ENCODE measurements at places on chromosomes 4 and X. TPM values are rescaled to one million over a fixed set of nuclear protein-coding genes. Genes with fewer than 3 reads are reported as not detected.
A peak's percentile ranks its signal among the peaks of the same experiment; 100 is the strongest.

- DNase-seq, result peak; percentile 32
- peaks cover 11% of the 10 kb centered on the region for H3K4me1 ChIP-seq
- peaks cover 8% of the 10 kb centered on the region for H3K27me3 ChIP-seq
- H3K4me3 ChIP-seq, result no peak overlapping the region
- H3K27ac ChIP-seq, result no peak overlapping the region
- no peaks in the 10 kb centered on the region for H3K36me3 ChIP-seq
Measured at GRCh38 chr4:150080337-150080736, 2.1 kb downstream of the DCLK2 start.

GRCh38 chrX:134423606-134424005 lies 36.4 kb upstream of the HPRT1 start:
- peaks cover 4% of the 10 kb centered on the region for H3K36me3 ChIP-seq
- H3K27ac ChIP-seq, result no peak overlapping the region
- peak; percentile 19 for DNase-seq
- peaks cover 5% of the 10 kb centered on the region for H3K27me3 ChIP-seq

GRCh38 chr4:76095568-76095967 lies 21.1 kb downstream of the ART3 start:
- H3K4me3 ChIP-seq, result no peak overlapping the region
- no peaks in the 10 kb centered on the region for H3K36me3 ChIP-seq
- DNase-seq, result no peak
- no peaks in the 10 kb centered on the region for H3K4me1 ChIP-seq

GRCh38 chr4:53644607-53645006 lies 53.3 kb upstream of the LNX1 start:
- H3K36me3 ChIP-seq, result no peaks in the 10 kb centered on the region
- no peaks in the 10 kb centered on the region for H3K27me3 ChIP-seq
- no peak for DNase-seq
- H3K4me3 ChIP-seq, result no peak overlapping the region

DNA sequence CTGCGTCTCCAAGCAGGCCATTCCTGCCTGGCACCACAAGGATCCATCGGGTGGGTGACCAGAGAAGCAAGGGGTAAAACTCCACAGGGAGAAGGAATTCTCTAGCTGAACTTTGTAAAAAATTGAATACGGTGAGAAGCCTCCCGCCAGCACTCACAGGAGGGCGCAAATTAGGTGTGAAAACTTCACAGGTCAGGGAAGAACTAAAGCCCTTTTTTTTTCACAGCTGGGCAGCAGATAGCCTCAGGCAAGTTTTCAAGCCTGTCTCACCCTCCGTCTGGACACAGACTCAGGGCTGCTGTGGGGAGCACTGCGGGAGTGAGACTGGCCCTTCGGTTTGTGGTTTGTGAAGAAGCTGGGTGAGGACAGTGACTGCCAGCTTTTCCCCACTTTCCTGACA lies 224.1 kb upstream of the FGF16 start:
- H3K4me1 ChIP-seq, result no peaks in the 10 kb centered on the region
- H3K36me3 ChIP-seq, result no peaks in the 10 kb centered on the region
- no peak overlapping the region for H3K27ac ChIP-seq
- no peak for DNase-seq
- peaks cover 2% of the 10 kb centered on the region for H3K27me3 ChIP-seq

Gene UGT2B10
- not detected for total RNA-seq

Gene TREX2
- total RNA-seq, result 0.49 TPM

Gene CC2D2A
- total RNA-seq, result 20.8 TPM

Gene CLNK
- 0.04 TPM for total RNA-seq
